ENCODE measurements at places on chromosomes 1 and 21.

- DNase-seq: no peak
Measured at GRCh38 chr1:5554784-5555183, 437.4 kb downstream of the NPHP4 start.

DNA sequence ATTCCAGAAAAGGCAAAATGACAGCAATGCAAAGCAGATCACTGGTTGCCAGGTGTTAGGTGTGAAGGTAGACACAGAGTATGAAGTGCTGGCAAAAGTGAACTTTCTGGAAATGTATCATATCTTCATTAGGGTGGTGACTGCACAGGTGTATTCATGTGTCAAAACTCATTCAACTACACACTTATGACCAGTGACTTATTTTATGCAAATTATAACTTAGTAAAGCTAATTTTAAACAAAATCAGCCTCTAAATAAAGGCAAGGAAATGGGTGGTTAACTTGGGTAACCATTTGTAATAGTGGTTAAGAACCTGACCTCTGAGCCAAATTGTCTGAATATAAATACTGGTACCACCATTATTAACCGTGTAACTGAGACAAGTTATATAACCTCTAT, 7.4 kb downstream of the COP1 start:
- no peak for DNase-seq

DNA sequence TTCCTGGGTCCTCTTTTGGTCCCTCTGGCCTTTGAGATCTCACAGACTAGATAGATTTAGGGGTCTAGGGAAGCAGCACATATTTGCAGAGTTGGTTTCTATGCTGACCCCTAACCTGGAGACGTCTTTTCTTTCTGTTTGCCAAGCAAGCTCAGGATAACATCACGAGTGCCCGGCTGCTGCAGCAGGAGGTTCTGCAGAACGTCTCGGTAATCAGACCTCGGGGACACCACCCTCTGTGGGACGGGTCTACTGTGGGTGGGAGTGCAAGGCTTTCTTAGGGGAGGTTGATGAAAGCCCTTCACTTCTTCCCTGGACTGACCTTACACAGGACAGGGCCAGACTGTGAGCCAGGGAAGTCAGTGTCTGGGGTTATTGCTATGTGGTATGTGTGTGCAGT, 2.9 kb downstream of the IL24 start:
- no peak for DNase-seq

GRCh38 chr1:236623371-236624166, 19.3 kb upstream of the HEATR1 start:
- peak; percentile 40 for DNase-seq

- no peak for DNase-seq
Measured at GRCh38 chr1:226702318-226702956, 36.6 kb downstream of the ITPKB start.

DNA sequence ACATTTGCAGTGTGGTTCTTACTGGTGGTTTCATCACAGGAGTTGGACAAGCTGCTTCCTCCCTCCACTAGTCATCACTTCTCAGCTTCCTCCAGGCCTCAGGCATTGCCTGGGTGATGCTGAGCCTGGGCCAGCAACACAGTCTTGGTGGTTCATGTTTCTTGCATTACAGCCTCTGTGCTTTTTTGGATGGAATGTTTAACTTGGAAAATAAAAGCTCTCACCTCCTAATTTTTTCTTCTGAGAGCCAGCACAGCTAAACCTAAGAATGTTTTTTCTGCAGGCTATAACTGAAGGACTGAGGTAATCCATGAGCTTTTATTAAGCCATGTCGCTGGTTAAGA, 66.1 kb upstream of the RHOU start:
- DNase-seq: no peak

- no peak for DNase-seq
Measured at GRCh38 chr1:207032528-207033017, at the start of gene C1orf116. Gene C1orf116, minus strand, starts transcription at chr1:207032756. Its CDS starts 5,158 bp downstream, at chr1:207027598.

DNA sequence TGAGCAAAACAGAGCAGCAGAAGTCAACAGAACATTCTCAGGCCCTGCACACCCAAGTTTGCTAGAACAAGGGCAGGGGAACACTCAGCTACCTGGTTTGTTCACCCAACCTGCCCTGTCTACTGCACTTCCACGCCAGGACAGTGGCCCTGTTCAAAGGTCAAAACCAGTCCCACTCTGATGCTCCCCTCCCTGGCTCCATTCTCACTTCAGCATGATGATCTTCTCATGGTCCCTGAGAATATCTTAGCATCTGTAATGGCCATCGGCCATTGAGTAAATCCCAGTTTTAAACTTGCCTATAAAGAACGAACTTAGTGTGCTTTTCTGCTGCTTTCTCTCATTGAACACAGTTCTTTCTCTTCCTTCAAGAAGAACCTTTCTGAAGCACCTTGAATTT, 293.6 kb downstream of the SMYD3 start:
- DNase-seq: no peak

DNA sequence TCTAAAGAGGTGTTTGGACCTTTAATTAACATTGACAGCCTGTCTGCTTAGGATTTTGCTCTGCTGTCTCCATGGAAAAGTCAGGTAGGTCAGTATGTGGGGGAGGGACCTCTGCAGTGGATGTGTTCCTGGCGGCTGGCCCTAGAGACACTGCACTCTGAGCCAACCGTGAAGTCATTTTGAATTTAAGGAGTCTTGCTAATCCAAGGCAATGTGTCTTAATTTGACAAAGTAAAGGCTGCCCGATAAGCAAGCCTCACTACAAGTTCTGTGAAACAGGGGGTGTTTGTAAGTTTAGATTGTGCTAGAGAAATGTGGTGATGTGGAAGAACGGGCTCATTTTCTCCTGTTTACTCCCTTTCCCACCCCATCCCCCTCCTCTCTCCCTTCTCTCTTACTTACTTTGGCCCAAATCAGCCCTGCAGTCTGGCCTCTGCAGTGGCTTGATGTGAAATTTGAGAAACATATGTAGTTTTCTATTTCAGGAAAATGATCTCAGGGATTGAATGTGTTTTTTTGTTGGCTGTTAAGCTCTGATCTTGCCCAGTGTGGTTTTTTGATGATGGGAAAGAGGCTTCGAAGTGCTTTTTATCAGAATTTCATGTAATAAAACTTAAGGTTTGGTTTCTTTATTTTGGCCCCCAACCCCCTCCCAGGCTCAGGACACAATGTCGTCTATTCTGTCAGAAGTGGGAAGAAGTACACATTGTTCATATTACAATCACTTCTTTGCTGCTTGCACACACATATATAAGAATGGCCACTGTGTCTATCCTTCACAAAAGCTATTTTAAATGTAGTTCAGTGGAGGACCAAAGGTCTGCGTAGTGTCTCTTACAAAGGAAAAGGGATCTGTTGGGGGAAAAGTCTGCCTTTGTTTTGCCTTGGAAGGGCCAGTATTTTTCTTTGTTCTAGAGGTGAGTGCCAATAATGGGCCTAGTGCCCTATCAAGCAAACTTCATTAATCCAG, 96.6 kb downstream of the FGGY start:
- DNase-seq: peak; percentile 67

DNA sequence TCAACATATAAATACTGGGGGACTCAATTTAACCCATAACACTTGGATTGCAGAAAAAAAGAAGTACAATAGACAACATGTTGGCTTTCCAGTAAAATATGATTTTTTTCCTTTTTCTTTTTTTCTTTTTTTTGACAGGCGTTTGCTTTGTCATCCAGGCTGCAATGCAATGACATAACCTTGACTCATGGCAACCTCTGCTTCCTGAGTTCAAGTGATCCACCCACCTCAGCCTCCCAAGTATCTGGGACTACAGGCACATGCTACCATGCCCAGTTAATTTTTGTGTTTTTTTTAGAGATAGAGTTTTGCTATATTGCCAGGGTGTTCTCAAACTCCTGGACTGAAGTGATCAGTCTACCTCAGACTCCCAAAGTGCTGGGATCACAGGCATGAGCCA, 1512.0 kb upstream of the PRMT6 start:
- no peak for DNase-seq

DNA sequence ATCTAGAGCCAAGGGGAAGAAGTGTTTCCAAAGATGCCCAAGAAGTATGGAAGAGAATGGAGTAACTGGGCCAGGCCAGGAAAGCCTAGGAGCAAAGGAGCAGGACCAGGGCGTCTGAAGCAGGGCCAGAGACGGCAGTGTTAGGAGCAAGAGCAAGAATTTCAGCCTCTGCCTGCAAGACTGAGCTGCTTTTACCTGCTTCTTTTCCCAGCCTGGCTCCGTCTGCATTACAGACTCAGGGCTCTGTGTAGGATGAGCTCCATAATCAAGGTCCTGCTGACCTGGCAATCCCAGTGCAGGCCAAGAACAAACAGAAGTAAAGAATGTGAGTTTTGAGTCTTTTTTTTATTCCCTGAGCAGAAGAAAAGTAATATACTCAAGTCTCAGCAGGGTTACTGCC, 10.1 kb downstream of the FMO1 start:
- no peak for DNase-seq

GRCh38 chr1:34128186-34128889, 36.7 kb downstream of the CSMD2 start:
- no peak for DNase-seq

DNA sequence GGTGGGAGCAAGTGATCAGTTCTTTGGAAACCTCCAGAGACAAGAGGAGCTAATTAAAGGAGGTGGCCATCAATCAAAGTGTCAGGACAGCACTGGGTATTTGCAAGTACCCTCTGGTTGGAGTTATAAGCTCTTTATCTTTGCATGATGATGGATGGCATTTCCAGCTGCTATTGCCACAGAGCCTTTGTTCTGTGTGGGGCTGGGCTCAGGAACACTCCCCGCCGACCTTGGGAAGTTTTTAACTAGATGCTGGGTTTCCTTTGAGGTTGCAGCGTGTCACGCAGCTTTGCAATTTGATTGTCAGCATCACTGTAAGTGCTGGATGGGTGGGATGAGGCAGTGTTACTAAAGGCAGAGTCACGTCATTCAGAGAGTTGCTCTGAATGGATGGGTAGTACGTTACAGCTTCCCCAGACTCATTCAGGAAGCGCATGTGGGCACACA, 68.9 kb downstream of the CNIH3 start:
- no peak for DNase-seq

DNA sequence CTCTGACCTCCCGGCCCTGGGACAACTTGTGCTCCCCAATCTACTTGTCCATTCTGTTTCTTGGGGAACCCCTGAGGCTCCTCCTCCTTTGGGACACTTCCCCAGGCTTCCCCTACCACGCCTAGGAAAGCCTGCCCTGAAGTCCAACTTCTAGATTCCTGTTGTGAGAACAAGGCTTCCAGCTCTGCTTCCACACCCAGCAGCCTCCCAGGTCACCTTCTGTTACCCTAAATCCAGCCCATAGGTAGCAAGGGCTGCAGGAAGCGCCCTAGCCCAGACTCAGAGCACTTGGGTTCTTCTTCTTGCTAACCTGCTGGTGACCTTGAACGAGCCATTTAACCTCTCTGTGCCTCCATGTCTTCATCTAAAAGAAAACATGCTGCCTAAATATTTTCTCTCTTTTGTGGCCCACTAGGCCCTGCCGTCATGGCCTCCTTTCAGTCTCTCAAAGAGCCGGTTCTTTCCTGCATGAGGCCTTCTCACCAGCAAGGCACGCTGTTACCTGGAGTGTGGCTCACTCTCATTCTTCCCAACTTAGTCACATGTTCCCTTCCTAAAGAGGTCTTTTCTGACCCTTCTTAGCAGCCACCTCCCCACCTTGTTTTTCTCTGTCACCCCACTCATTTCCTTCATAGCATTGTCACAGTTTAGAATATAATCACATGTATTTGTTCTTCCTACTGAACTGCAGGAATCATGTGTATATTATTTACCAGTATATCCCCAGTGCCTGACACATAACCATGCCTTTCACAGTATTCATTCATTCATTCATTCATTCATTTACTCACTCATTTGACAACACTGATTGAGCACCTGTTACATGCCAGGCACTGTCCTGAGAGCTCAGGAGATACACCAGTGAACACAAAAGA, 1.4 kb downstream of the CAPN2 start:
- DNase-seq: no peak

DNA sequence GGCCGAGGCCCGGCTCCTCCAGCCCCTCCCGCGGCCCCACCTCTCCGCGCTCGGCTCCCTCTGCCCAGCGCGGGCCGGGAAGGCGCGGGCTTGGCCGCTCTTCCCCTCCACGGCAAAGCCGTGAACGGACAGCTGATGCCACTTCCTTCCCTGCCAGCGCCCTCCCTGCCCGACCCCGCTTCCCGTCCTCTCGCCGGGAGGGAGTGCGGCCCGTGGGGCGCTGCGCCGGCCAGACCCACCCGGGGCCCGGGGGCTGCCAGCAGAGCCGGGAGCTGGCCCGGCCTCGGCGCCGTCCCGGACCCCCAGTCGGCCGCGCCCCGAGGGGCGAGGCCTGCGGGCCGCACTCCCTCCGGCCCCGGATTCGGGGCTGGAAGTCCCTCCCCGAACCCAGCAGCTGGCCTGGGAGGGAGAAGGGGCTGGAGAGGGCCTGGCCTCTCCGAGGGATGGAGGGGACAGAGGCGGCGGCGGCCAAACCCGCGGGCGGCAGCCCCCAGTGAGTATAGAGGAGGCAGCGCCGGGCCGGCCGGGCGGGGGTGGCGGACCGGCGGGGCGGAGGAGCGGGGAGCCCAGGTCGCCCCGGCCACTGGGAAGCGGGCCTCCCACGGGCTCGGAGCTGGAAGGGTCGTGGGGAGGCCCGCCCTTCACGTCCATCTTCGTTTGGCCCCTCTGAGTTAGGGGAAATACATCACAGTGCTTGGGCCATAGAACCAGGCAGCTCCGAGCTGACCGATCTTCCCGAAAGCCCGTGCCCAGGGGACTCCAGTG, at the start of gene KIAA1614:
Gene KIAA1614 (plus strand): TSS at position 97 of the 765 bp plus-strand sequence. CDS start 347 bp downstream, at position 444.
- peak; percentile 40 for DNase-seq

- DNase-seq: no peak
Measured at GRCh38 chr21:44998621-44999427, 59.0 kb downstream of the SLX9 start.

DNA sequence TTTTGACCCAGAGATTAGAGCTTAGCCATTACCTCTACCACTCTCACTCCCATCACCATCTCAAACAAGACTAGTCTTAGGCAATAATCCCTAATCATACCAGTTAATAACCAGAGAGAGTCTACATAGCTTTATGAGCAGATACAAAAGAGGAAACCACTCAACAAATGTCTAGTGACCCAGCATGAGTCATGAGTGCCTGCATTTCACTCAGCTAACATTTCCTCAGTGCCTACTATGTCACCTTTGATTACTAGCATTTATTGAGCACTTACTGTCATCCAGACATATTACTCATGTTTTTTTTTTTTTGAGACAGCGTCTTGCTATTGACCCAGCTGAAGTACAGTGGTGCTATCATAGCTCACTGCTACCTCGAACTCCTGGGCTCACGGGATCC, 35.9 kb upstream of the GALNT2 start:
- DNase-seq: no peak

DNA sequence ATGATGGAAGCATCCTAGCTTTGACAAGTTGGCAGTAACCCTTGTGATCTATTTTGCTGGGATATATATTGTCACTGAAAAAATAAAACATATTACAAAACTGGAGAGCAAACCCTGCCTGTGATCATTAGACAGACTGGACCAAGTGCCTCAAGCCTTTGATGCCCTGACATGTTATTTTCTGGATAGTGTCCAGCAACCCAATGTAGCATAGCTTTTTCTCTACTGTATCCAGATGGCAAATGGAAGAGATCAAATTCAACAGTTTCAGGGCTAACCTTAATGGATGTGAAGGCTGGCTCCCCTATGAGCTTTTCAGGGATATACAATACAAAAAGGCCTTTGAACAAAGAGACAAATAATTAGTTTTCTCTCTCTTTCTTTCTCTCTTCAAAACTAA, 25.1 kb downstream of the WARS2 start:
- DNase-seq: no peak

- DNase-seq: no peak
Measured at GRCh38 chr1:57204942-57205787, 218.7 kb downstream of the DAB1 start.

Measured in foreskin melanocyte (primary cell).